ENCODE measurements at places on chromosomes 1 and 21.

DNA sequence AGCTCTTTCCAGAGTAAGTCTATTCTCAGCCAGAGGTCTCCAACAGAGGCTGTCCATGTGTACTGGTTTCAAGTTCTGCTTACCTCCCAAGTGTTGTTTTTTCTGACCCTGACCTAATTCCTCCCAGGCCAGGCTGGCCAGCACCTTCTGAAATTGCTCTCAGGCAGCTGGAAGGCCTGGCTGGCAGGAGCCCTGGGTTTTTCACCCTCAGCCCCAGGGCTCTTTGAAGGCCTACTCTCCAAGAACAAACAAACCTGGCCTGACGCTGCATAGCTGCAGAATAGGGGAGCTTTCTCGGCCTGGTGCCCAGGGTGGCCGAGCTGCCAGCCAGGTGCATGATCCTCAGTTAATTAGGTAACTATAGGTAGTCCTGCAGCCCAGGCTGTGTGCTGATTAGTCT lies 147.5 kb downstream of the CACNA1E start:
- peak; percentile 86 for DNase-seq

GRCh38 chr1:119902775-119903442 lies 6.6 kb upstream of the ADAM30 start:
- no peak for DNase-seq

DNA sequence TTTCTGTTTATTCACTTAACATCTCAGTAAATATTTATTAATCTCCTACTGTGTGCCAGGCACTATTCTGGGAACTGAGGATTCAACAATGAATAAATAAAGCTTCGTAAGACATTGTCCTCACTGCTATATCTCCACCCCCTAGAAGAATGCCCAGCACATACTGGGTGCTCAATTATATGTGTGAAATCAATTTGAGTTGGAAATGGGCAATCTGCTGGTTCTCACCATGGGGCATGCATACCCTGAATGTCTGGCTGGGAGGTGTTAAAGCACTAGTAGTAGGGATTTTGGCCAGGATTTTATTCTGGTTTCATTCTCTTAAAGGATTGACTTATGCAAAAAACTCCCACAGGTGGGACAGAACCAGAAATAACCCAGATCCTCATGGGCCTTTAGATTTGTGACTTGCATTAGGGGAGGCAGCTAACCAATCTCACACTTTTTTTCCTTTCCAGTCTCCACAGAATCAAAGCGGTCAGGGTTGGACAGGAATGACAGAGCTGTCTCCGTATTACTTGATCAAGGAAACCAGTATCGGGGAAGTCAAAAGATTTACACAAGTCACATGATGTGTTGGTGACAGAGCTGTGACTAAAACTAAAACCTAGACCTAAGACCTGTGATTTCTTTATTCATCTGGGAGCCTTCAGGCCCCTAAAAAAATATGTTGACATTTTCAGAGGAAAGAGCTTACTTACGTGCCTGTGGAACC lies 12.8 kb downstream of the GFI1 start:
- DNase-seq = no peak

DNA sequence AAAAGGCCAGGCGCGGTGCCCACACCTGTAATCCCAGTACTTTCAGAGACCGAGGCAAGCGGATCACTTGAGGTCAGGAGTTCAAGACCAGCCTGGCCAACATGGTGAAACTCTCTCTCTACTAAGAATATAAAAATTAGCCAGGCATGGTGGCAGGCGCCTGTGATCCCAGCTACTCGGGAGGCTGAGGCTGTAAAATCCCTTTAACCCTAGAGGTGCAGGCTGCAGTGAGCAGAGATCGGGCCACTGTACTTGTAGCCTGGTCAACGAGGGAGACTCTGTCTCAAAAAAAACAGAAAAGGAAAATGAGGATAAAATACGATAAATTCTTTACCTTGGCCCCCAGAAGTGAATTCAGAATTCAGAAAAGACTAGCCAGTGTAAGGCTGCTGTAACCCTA lies 1.6 kb downstream of the TMEM50B start:
- no peak for DNase-seq

DNA sequence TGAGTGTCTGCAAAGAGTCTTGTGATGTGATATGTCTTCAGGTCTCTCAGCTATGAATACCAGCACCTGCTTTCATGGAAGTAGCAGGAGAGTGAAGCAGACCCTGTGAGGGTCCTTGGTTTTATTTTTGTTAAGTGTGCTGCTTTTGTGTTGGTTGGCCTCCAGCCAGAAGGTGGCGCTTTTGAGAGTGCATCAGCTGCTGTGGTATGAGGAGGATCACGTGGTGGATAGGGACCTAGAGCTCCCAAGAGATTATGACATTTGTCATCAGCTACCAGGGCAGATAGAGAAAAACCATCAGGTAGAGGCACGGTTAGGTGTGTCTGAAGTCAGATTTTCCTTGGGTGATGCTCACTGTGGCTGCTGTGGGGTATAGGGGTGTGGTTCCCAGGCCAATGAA lies 1232.1 kb downstream of the MRPL39 start:
- no peak for DNase-seq

GRCh38 chr1:100188617-100189016 lies 10.6 kb upstream of the LRRC39 start:
- DNase-seq = peak; percentile 33
